HT-29 (cell line): ENCODE measurements at places on chromosomes 7 and 10.
A peak's percentile ranks its signal among the peaks of the same experiment; 100 is the strongest.

DNA sequence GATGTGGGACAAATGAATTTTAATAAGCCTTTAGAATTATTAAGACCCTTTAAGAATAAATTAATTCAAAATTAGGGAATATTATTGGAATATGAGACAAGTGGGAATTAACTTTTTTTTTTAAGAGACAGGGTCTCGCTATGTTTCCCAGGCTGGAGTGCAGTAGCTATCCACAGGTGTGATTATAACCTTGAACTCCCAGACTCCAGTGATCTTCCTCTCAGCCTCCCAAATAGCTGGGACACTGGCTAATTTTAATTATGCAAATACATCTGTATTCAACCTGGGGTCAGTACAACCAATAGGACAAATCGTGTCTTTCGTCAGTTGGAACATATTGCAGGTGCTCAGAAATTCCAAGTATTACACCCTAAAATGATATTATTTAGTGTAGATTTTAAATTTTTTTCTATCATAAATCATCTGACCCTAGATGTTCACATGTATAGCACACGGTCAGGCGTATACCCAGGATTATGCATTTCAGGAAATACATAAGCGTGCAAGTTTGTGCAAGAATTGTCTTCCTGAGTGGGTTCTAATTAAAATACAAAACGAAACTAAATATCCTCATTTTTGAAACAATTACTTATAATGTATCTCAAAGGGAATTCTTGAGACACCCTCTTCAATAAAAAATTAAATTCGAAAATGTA is 1.2 kb downstream of the NT5C3A start:
- peak; percentile 40 for DNase-seq

DNA sequence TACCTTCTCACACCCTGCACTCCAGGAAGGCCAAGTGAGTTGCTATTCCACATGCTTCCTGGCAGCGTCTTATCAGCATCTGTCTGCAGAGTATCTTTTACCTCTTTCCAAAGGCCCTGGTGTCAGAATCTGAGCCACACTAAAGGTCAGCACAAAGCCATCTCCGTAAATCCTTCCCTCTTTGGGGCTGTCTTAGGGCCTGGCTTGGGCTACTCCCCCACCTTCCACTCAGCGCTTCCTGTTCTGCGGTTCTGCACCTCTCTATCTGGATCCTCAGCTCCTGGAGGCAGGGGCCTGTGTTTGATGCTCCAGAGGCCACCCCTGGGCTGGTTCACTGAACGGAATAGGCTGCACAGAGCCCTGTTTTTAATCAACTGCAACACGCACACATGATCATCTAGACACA is 334.8 kb upstream of the GALNT17 start:
- no peak for DNase-seq

DNA sequence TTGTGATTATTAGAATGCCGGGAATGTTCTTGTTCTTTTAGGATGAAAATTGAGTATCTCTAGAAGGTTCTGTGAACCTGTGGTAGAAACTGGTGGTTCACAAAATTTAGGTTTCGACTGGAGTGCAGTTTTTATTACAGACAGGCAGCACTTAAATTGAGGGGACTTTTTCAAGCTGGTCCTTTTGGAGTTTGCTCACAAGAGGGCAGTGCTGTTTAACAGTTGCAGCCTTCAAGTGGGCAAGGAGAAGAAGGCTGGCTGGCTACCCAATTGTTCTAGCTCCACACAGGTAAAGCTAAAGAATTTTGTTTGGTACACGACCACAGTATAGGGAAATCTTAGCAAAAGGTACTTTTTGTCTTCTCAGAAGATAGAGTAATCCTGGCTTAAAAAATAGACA is 233.6 kb downstream of the SNX13 start:
- peak; percentile 77 for DNase-seq

GRCh38 chr10:80518143-80518806 is 19.4 kb upstream of the SH2D4B start:
- DNase-seq = no peak

DNA sequence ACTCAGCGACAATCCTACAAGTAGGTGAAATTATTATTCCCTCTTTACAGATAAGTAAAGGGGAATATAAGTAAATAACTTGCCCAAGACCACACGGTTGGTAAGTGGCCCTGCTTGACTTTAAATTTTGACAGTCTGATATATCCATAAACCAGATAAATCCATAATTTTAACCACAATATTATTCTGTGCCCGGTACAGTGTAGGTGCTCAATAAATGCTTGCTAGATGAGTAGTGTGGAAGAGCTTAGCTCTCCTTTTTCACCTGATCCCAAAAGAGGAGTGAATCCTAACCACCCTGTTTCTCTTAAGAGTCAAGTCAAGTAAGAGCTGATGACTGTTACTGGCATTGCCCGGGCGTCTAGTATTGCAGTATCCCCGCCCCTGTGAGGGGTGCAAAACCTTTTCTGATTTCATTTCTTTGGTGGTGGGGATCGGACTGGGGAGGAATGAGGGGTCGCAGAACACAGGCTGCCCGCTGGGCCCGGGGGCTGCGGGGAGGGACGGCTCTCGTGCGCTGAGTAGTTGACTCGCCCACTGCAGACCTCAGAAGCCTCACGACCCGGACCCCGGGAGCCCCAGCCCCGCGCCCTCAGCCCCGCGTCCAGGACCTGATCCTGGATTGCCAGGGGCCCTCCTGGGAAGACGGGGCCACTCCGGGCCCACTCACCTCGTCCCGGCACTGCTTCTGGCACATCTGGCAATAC is 490 bp downstream of the KIN start:
- peak; percentile 19 for DNase-seq

DNA sequence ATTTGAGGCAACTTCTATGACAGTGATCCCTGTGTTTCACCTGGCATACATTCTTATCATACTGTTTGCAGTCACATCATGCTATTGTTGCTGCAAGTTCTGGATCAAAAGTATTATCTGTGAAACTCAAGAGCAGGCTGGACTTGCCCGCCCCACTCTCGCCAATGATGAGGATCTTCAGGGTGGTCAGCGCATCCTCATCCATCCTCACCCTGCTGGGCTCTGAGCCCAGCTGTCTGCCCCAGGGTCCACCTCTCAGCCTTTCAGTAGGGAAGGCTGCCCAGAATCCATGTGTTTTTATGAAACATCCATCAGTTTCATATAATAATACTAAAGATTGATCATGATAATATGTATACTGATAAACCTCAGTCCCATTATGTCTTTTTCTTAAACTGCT is 55.4 kb upstream of the KIF5B start:
- no peak for DNase-seq

DNA sequence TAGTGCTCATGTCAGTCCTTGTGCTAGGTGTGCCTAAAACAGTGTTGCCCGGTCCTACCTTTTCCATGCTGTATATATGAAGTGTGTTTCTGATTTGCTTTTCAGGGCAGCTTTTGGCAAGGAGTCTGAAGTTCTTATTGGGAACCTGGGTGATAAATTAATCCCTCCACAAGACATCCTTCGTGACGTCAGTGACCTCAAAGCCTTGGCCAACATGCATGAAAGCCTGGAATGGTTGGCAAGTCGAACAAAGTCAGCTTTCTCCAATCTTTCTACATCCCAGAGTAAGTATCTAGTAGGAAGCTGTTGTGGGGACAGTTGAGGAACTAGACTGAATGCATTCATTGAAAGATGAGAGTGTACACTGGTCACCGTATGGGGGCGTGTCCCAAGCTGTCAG is 189.4 kb upstream of the LRGUK start:
- no peak for DNase-seq

GRCh38 chr10:48901319-48901718 is 38.3 kb downstream of the LRRC18 start:
- no peak for DNase-seq

DNA sequence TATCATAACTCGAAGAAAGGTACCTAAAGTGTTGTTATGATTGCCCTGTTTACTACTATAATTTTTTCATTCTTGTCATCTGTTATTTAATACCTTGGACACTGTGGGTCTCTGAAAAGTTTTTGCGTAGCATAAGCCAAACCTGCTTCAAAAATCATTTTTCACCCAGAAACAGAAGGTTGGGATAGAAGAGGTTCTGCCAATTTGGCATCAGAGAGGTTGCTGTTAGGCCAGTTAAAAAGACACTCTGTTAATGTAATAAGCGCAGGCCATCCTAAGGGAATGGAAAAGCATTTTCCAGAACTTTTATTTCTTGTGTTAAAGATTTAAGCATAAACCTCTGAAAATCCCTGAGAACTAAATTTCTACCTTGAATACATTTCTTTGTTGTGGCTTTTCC is 212.2 kb downstream of the BMPER start:
- no peak for DNase-seq

GRCh38 chr10:10101106-10101505 is 916.6 kb upstream of the CELF2 start:
- DNase-seq = no peak
